Kasumi-1 (cell line): ENCODE measurements at places on chromosomes 5 and 9.

DNA sequence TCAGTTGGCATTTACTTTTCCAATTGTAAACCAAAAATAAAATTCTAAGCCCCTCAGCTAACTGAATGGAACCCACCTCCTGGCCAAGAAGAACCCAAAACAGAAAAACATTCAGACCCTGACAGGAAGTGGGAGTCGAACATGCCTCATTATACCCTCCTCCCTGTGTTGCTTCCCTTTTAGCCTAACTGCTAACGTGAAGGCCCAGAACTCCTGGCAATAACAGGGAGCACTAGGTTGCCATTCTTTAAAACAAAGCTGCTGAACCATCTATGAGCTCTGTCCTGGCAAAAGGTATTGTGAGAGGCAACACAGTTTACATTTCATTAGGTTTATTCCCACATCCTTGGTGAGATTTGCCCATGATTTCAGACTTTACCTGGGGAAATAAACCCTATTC lies 481.4 kb downstream of the CHSY3 start:
- DNase-seq, result peak; percentile 7

- DNase-seq, result peak; percentile 27
Observed at GRCh38 chr9:19471737-19472648, 63.2 kb downstream of the ACER2 start.

DNA sequence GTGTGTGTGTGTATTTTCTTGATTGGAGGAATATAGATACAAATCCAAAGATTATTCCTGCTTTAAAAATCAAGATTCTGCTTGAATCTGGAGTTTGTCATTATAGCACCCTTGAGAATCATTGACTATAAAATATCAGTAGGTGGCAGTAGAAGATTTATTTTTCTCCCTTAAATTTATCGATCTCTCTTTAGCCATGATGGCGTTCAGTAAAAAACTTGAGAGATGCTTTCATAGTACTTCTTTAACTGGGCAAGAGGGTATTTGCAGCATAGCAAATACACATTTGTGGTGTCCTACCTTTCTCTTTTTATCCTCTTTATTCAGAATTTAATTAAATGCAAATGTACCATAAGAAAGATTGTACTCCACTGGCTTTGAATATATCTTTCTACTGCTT lies 307.7 kb downstream of the ADGRV1 start:
- DNase-seq, result peak; percentile 66

DNA sequence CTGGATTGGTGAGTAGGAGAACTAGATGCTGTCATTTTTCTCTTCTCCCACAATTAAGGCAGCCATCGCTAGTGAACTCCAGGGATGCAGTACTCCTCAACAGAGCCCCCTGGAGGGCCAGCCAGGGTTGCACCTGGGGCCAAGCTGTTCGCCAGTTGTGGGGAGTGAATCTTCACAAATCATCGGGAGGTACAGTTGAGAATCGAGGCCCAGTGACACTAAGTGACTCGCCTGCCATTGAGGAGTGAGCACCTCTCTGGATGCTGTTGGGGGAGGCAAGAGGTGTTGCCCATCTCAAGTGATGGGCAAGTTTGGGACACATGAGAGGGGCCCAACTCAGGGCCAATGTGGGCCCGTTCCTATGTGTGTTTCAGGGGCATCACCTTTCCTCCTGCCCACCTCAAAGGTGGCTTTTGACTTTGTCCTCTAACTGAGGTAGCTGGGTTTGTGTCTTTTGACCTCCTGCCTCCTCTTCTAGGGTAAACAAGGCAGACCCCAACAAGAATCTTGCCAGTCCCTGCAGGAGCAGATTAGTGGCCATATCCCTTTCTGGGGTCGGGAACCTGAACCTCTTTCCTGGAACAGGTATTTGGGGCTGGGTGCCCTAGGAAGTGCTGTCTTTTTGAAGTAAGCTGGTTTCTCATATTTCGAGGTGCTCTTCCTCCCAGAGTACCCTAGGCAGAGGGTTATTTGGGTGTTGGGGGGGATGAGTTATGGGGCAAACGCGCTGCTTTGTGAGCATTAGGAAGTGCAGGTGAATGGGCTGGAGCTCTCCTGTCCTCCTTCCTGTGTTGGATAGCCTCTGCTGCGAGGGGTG lies 181.2 kb downstream of the MACROH2A1 start:
- no peak for DNase-seq

GRCh38 chr5:149264439-149265067 lies 7.1 kb upstream of the AFAP1L1 start:
- no peak for DNase-seq
